ENCODE measurements at places on chromosomes 12 and 14. TPM values are rescaled to one million over a fixed set of nuclear protein-coding genes. Genes with fewer than 3 reads are reported as not detected.

DNA sequence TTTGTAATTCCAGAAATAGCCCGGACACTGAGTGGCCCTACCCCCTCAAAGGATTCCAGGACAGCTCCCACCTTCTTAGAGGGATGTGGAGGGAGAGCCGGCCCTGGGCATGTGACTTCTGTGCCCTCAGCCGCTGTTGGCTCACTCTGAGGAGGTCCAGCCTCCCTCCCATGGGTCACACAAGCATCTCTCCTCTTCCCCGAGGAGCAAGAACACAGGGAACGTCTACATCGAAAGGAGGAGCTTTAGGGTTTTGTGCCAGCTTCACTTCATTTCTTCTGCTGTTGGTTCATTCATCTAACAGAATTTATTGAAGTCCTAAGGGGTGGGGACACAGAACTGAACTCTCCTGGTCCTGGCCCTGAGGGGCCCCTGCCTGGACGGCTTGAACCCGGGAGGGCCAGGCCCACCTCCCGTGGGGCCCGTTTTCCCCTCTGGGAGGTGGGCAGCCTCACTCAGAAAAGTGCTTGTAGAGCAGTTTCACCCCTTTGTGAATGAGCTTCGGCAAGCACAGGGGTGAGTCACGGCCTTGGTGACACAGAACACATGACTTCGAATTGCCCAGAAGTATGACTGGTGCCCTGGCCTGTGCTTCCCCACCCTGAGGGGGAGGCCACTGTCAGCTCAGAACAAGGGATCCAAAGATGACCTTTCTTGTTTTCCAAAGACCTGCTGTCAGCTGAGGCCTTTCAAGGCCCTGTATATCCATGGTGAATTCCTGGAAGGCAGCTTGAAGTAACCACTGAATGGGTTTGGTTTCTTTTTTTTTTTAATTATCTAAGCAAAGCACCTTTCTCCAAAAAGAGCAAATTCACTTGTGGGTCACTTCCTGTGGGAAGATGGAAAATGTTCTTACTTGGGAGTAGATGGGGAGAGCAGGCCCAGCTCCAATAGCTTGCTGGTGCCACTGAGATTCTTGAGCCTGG, 39.2 kb downstream of the NFKBIA start:
- no peak for DNase-seq

GRCh38 chr12:92289629-92290349, 144.1 kb upstream of the BTG1 start:
- DNase-seq = no peak

- no peak for DNase-seq
Observed at GRCh38 chr12:79217306-79217705, 352.7 kb downstream of the SYT1 start.

DNA sequence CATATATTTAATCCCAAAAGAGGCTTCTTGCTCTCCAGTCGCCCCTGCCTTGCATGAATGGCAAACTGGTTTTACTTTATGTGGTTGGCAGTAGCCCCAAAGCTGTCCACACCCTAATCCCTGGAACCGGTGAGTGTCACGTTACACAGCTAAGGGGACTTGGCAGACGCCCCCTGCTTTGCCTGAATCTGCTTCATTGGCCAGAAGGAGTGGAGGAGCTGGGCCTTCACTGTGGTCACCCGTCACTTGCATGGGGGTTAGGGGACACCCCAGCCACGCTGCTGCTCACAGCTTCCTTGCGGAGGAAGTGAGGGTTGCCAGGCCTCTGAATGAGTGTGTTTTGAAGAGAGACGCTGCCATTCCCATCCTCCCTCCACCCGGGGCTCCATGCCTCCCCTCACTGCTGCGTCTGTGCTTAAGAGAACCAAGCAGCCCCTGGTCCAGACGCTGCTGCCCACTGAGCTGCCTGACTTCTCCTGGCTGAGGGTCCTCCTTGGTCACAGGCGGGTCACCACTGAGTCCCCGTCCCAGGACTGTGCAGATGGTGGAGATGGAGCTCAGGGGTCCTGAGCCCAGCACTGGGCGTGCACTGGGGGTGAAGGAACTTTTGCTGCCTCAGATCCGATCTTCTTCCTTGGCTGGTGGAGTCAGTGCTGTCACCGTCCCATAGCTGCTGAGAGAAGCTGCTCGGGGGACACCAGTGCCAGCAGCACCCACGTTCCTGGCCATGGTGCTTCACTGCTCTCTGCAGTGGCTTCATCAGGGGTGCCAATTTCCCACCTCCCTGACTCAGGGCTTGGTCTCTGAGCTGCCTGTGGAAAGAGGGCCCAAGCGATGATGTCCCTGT, 39.8 kb downstream of the GALNT9 start:
- no peak for DNase-seq

- no peak for DNase-seq
Observed at GRCh38 chr12:56590237-56590830, 39.8 kb downstream of the BAZ2A start.

KRT83 gene
- not detected for polyA plus RNA-seq

PLEKHG7 gene
- polyA plus RNA-seq = 0.18 TPM

Data from right lung (tissue), 10 donors.